ENCODE measurements at places on chromosomes 7 and 10.
A peak's percentile ranks its signal among the peaks of the same experiment; 100 is the strongest.

- DNase-seq, result no peak
Measured at GRCh38 chr7:154186811-154187210, 134.6 kb downstream of the DPP6 start.

GRCh38 chr10:132030898-132031463, 34.8 kb upstream of the JAKMIP3 start:
- DNase-seq, result no peak

DNA sequence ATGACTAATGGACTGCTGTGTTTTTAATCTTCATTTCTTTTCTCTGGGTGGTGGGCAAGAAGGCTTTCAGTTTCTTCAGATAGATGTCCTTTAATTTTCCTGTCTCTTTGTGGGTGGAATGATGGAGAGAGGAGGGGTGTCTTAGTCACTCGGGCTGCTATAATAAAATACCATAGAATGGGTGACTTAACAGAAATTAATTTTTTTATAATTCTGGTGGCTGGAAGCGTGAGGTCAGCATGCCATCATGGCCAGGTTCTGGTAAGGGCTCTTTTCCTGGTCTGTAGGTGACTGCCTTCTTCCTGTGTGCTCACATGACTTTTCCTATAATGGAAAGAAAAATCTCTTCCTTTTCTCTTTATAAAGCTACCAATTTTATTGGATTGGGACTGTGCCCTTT, 6.3 kb downstream of the RSBN1L start:
- no peak for DNase-seq

DNA sequence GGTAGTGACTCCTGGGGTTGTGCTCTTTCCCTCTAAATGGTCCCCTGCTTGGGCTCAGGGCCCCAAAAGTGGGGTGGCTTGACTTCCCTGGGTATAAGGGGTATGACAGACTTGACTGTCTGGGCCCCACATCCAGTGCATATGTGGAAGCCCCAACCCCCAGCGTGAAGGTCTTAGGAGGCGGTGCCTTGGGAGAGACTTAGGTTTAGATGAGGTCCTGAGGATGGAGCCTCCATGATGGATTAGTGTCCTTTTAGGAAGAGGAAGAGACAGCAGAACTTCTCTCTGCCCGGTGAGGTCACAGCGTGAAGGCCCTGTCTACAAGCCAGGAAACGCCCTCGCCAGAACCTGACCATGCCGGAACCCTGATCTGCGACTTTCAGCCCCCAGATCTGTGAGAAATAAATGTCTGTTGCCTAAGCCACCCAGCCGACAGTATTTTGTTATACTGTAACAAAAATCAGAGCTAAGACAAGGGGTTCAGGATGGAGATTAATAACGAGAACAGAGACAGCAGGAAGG, 23.8 kb downstream of the PODXL start:
- DNase-seq, result no peak

- DNase-seq, result no peak
Measured at GRCh38 chr10:29869593-29869992, 189.8 kb downstream of the JCAD start.

GRCh38 chr10:865257-865656, 66.2 kb downstream of the LARP4B start:
- DNase-seq, result no peak

- DNase-seq, result no peak
Measured at GRCh38 chr7:377080-378040, 87.4 kb downstream of the FOXL3 start.

GRCh38 chr7:50739744-50740435, 42.8 kb downstream of the GRB10 start:
- no peak for DNase-seq

- DNase-seq, result no peak
Measured at GRCh38 chr10:44389150-44389549, 4.3 kb upstream of the CXCL12 start.

GRCh38 chr10:109616359-109616980, 306.8 kb downstream of the XPNPEP1 start:
- DNase-seq, result no peak

GRCh38 chr10:113476191-113476590, 76.7 kb upstream of the HABP2 start:
- no peak for DNase-seq

- DNase-seq, result no peak
Measured at GRCh38 chr7:3168869-3169268, 125.2 kb upstream of the CARD11 start.

GRCh38 chr10:6926971-6927370, 346.9 kb upstream of the PRKCQ start:
- peak; percentile 33 for DNase-seq

DNA sequence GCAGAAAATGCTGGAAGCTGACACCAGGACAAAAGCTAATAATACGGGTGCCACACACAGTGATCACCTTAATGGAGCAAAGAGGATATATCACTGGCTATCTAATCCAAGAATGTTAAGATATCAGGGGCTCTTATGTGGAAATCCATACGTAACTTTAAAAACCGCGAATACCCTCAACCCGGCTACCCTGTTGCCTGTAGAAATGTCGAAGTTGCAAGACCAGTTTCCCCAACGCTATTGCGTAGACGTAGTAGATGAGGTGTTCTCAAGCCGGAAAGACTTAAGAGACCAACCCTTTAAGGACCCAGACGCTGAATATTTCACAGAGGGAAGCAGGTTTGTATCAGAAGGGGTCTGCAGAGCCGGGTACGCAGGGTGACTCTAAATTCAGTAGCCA, 7.9 kb upstream of the CYREN start:
- no peak for DNase-seq

- DNase-seq, result no peak
Measured at GRCh38 chr10:43071865-43072650, 4.8 kb upstream of the RET start.

DNA sequence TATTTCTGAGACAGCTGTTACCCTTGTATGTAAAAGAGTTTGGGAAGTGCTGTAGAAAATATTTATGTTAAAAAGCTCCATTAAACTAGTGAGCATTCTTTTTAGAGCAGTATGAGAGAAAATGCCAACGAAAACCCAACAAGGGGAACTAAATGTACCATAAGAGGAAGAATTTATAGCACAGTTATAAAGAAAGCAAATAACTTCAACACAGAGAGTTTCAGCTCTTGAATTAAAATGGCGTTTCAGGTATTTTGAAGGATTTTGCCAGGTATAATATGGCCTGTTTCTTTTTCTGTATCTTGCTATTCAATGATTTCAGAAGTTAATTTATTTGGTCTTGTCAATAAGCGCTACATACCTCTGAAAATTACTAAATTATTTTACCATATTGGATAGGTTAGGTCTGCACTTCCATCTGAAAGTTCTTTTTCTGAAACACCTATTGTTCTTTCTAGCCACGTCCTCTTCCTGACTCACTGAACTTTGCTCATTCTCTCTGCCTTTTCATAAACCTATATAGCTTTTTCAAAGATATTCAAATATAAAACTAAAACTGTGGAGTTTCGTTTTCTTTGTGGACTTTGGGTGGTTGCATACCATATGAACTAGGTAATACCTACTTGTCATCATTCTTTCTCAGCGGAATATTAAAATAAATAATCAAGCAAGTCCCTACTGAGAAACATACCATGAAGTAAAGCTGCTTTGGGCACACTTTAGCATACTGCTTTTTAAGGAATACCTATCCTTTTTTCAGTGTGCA, 136.1 kb downstream of the SEMA3A start:
- no peak for DNase-seq

- DNase-seq, result no peak
Measured at GRCh38 chr7:139774376-139774775, 3.4 kb downstream of the HIPK2 start.

- no peak for DNase-seq
Measured at GRCh38 chr10:96902117-96902516, 70.0 kb downstream of the LCOR start.

DNA sequence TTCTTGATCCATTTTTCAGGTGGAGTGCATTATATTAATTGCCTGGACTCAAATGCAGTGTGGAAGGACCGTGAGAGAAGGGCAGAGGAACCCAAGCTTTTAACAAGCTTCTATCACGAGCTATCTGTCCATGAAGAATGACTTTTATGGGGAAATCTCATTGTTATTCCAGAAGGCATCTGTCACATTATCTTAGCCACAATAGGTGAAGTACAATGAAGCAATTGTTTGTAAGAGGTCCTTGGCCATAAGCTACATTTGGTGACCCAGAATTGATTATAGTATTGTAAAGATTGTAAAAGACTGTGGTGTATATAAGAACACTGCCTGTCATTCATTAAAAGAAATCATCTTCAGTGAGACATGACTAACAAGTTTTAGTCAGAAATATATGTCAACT, 58.6 kb upstream of the RELN start:
- no peak for DNase-seq

DNA sequence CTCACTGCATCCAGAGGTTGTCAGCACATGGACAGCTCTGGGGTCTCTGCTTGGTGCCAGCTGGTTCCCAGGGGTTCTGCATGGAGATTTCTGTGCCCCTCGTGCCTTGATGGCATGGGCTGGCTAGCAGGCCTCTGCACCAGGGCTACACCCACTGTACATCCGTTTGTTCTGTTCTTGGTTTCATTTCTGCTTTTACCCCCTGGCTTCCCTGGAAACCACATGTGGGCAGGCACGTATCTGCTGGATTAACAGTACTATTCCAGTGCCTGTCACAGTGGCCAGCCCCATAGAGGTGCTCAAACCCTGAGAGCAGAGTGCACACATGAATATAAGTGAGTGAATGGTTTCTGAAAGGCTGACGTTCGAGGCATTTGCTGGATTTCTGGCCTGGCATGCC, 207.2 kb upstream of the GPR26 start:
- no peak for DNase-seq

GRCh38 chr7:44460325-44460724, 30.1 kb downstream of the NUDCD3 start:
- no peak for DNase-seq

- DNase-seq, result no peak
Measured at GRCh38 chr10:50851884-50852671, 33.3 kb downstream of the A1CF start.

- no peak for DNase-seq
Measured at GRCh38 chr7:111439977-111440376, 122.3 kb downstream of the IMMP2L start.

GRCh38 chr10:124058346-124059003, 34.9 kb downstream of the CHST15 start:
- no peak for DNase-seq

GRCh38 chr7:134899729-134900128, 86.6 kb upstream of the AGBL3 start:
- DNase-seq, result no peak

DNA sequence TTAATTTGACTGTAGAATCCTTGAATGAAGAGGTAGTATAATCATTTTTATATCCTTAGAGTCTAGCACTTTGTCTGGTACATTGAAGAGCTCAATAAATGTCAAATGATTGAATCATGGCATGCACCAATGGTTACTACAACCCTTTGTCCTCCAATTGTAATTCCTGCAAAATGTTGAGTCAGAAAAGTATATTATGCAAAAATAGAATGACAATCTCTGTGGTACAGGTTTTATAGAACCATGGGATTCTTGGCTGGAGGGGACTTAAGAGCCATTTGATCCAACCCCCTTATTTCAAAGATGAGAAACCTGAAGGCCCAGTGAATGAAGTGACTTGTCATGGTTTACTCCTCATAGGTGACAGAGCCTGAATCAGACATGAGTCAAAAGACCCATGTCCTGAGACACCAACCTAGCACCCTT, 30.9 kb upstream of the SMKR1 start:
- DNase-seq, result no peak

DNA sequence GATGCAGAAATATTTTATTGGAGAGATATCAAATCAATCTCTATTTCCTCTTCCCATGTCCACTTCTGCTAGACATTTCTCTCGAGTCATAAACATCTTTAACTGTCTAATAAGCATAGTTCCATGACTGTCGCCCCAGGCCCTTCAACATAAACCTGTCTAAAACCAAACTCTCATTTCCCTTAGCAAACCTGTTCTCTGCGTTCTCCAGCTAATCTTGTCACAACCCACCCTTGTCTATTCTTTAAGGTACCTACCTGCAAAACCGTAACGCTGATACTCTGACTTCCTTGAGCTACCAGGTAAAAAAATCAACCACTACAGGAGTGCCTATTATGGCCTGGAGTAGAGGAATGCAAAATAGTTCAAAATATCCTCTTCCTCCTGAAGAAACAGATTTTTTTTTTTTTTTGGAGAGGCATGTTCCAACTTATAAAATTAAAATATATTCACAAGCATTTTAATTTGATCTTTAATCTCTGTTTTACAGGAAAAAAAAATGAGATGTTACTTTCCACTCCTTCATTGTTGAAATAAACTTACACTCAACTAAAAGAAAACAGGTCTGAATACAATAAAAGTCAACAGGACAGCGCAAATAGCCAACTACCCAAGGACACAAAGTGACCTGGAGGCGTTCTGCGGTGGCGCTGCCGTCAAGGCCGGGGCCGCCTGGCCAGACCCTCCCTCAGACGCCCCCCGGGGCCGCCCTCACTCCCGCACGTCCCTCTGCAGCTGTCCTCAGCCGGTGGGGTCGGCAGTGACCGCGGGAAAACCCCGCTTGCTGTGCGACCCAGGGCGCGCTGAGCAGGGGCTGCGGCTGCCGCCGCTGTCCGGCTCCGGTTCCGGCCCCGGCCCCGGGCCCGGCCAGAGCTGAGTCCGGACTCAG, 765 bp downstream of the SLC25A40 start:
- peak; percentile 6 for DNase-seq

DNA sequence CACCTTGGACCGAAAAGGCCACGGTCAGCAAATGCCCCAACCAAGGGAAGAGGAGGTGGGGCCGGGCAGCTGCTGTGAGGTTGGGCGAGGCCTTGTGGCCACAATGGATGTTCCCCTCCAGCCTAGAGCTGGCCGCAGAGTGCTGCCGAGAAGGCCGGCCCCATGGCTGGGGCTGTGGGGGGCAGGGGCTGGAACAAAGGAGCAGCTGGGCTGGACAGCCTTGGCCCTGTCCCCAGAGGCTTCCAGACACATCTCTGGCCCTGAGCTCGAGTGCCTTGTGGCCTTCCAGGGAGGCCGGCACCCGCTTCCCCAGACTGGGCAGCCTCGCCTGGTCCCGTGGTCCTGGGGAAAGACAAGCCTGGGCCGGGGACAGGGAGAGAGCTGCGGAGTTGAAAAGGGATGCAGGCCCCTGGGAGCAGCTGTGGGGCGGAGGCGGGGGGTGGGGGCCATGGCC, 88.0 kb downstream of the PDGFA start:
- DNase-seq, result no peak
